Activated CD8-positive, alpha-beta memory T cell treated with anti-CD3 and anti-CD28 coated beads, Interleukin-2, amount 10 ng/mL, durations not matched to agents 7 days and 5 days (primary cell): ENCODE measurements at places on chromosomes 5 and 9. TPM values are rescaled to one million over a fixed set of nuclear protein-coding genes. Genes with fewer than 3 reads are reported as not detected.

- peak; percentile 50 for DNase-seq
Measured at GRCh38 chr5:1409381-1410110, 35.7 kb downstream of the SLC6A3 start.

- DNase-seq: no peak
Measured at GRCh38 chr5:120415985-120416384, 48.1 kb upstream of the PRR16 start.

DNA sequence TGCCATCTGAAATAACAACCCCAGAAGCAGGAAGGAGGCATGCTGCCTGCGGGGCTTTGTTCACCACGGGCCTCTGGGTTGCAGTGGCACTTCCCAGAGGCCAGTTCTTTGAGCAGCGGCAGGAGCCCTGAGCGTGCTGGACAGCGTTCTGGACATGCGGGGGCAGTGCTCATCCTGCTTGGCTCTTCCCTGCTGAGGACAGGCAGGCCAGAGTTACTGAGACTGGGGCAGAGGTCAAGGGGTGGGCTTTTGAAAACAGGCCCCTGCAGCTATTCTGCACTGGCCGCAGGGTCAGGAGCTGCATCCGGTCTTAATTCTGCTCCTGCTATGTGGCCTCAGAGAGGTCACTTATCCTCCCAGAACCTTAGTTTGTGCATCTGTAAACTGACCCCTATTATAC is 258.6 kb downstream of the FSTL4 start:
- DNase-seq: peak; percentile 12

SPATA31C1 gene
- total RNA-seq: not detected

PCDHA12 gene
- total RNA-seq: not detected

GRCh38 chr9:112111461-112111860 is 63.6 kb downstream of the SUSD1 start:
- no peak for DNase-seq

DNA sequence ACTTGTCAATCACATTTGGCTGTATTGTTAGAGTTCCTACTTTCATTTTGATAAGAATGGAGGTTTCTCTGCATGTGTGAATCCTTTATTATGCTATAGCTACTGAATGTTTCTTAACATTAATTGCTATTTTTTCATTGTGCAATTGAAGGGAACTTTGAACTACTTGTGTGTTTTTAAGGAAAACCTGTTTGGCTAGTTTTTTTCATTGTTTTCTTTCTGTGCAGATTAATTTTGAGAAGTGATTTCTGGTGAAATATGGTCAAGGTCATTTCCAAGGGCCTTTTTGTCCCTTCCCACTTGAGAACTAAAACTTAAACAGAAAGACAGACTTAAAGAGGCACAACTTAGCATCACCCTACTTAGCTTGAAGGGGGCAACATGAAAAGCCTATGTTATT is 1309.2 kb upstream of the WWC1 start:
- no peak for DNase-seq

DNA sequence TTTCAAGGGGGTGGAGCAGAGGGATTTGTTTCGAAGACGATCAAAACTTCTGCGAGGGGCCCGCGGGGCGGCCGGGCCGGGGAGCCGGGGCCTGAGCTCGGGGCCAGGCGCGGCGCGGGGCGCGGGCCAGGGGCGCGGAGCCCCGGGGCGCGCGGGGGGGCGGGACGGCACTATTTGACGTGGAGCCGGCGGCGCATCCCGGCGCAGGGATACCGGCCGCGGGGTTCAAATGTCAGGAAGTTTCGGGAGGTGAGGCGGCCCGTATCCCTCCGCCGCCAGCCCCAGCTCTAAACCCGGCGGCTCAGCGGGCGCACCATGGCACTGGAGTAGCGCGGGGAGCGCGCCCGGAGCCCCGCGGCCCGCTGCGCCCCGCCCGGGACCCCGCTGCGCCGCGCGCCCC is at the start of gene LMX1B:
TSS of gene LMX1B (plus strand) at position 278 of the 400 bp plus-strand sequence. CDS start 522 bp downstream, outside the sequence.
- no peak for DNase-seq

GRCh38 chr5:178471711-178472110 is 118.5 kb downstream of the COL23A1 start:
- no peak for DNase-seq

- DNase-seq: no peak
Measured at GRCh38 chr5:169895926-169896325, 84.4 kb downstream of the INSYN2B start.

GRCh38 chr5:37881359-37881758 is 41.5 kb upstream of the GDNF start:
- DNase-seq: no peak

- no peak for DNase-seq
Measured at GRCh38 chr9:129353697-129354336, 175.8 kb upstream of the IER5L start.

DNA sequence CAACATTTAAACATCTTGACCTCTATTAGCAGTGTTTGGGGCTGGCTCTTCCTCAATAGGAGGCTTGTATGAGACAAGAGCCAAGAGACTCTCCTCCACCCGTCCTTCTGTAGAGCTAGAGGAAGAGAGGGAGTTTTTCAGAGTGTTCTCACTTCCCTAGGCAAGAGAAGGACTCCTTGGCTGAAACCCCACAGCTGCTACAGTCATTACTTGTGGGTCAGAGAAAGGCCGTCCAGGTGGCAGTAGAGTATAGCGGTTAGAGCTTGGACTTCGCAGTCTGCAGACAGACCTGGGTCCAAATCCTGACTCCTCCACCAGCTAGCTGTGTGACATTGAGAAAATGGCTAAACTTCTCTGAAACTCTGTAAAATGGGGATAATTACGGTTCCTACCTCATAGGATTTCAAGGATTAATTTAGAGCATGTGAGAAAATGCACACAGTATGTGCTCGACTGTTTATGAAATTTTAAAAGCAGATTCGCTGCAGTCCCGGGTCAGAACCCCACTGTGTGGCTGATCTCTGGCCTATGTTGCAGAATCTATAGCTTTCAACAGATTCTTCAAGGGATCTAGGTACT is 80.8 kb upstream of the ARAP3 start:
- no peak for DNase-seq

DNA sequence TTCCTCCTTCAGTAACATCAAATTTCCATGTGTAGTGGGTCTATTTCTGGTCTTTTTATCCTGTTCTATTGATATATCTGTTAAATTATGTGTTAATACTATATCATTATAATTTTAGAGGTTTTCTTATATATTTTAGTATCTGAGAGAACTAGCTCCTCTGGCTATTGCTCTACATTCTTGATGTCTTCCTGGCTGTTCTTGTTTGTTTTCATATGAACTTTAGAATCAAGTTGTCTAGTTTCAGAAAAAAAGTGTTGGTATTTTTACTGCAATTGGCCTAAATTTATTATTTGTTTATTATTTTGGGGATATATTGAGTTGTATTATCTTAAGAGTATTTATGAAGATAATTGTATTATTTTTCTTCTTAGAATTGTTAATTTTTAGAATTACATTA is 128.0 kb upstream of the ZNF618 start:
- no peak for DNase-seq

DNA sequence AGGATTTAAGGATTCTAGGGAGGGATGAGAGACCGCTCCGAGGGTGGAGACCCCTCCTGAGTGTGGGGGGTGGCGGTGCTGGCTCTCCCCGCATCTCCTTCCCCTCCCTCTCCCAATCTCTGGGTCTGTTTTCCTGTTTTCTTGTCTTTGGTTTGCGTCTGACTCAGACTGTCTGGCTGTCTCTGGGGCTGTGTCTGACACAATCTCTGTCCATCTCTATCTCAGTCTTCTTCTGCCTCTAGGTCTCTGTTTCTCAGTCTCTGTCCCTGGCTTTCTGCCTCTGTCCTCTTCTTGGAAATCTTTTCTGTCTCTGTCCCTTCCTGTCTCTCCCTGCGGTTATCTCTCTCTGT is 196 bp upstream of the GRM6 start:
- DNase-seq: no peak

- no peak for DNase-seq
Measured at GRCh38 chr9:37042421-37042820, 8.4 kb upstream of the PAX5 start.

DNA sequence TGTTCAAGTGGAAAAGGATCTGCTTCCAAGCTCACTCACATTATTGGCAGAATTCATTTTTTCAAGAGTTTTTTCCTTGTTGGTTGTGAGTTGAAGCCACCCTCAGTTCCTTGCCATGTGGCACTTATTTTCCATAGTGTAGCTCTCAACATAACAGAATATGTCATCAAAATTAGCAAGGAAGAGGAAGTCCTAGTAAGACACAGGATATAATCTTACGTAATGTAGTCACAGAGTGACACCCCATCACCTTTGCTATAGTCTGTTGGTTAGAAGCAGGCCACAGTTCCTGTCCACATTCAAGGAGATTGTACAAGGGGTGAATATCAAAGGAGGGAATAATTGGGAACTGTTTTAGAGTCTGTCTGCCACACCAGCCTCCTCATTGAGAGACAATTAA is 15.7 kb downstream of the IRGM start:
- no peak for DNase-seq

DNA sequence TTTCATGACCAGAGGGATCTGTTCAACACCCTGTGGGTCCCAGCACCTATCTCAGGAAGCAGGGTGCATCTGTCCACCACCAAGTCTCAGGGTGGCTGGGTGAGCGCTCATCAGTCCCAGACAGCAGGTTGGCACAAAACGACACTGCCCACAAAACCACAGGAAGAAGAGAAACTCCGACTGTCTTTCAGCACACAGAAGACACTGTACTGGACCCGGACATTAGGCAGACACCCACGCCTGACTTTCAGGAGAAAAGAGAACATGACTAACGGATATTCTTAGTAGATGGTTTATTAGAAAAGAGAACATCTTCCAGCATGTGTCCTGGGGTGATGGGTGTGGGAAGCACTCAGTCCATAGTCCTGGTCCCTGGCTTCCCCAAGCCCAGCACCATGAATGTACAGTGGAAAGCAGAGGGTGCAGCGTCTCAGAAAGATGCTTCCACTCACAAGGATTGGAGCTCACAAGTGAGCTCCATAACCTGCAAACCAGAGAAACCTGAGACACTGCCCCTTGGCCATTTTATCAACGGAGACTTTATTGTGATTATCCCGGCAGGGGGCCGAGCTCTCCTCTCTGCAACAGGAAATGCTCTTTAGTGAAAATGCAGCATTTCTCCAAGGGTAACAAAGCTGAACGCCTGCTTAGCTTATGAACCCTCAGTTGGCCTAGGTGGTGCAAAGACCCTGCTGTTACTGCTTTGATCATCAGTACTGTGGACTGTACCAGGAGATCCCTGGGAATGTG is 35.8 kb upstream of the LCP2 start:
- peak; percentile 86 for DNase-seq

TMEM215 gene
- total RNA-seq: not detected

DNA sequence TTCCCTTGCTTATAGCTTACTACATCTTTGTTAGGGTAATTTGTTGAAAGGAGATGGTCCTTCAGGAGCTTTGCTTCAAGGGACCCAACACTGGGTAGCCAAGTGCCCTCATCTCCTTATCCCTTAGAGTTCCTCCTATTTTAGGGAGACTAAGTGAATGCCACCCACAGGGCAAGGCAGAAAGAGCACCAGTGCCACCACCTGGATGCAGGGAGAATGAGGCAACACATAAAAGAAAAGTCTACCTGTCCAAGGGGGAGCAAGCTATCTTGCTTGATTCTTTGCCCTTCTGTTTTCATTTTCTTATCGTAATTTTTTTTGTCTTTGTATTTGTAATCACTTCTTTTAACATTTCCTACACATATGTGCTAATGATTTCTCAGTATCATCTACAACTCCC is 205.5 kb downstream of the NPR3 start:
- no peak for DNase-seq

DNA sequence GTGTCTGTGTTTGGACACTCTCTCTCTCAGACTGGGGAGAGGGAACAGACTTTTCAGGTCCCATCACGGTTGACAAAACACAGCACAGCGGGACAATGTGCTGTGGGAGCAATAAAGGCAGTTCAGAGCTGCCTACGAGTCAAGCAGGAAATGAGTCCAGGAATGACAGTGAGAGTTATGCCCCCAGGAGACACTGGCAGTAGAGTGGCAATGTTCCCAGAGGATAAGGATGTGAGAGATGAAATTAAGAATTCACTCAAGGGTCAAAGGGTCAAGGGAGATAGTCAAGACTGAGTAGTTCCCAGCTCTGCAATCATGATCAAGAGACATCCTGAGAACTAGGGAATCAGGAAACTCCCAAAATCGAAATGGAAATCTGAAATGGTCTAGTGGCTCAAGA is 156.1 kb downstream of the LURAP1L start:
- no peak for DNase-seq

SYNPO gene
- 0.05 TPM for total RNA-seq

DNA sequence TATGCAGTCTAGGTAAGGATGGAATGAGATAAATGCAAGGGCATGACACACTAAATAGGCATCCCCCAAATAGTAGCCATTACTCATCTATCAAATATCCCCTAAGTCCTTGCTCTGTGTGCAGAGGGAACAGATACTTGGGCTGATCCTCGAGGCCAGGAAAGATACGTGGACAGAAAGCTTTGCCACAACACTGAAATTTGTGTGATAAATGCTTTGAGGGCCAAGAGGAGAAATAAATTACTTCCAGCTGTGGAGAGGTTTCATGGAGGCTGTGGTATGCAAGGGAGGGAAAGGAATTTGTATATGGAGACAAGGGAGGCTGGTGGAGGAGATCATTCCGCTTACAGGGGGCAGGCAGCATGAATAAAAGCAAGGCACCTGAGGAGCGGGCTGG is 18.5 kb downstream of the ATOX1 start:
- DNase-seq: no peak

- no peak for DNase-seq
Measured at GRCh38 chr5:97936231-97936630, 753.2 kb upstream of the RIOK2 start.

FANCG gene
- 141 TPM for total RNA-seq

- DNase-seq: no peak
Measured at GRCh38 chr5:111790295-111790694, 33.3 kb upstream of the NREP start.

- no peak for DNase-seq
Measured at GRCh38 chr5:124741711-124742496, 4.5 kb downstream of the ZNF608 start.

SOWAHA gene
- 0.42 TPM for total RNA-seq

CFAP157 gene
- total RNA-seq: not detected

- DNase-seq: no peak
Measured at GRCh38 chr5:178252258-178252657, 19.7 kb upstream of the PHYKPL start.

- DNase-seq: no peak
Measured at GRCh38 chr5:84362061-84362720, 22.5 kb downstream of the EDIL3 start.

- no peak for DNase-seq
Measured at GRCh38 chr9:130541533-130541932, 37.8 kb upstream of the FUBP3 start.

GRCh38 chr9:134967547-134967930 is 49.8 kb upstream of the FCN1 start:
- no peak for DNase-seq

CTSV gene
- 0.38 TPM for total RNA-seq

CDO1 gene
- 0.30 TPM for total RNA-seq

- no peak for DNase-seq
Measured at GRCh38 chr9:38004809-38005560, 64.0 kb downstream of the SHB start.

OBP2A gene
- total RNA-seq: not detected

GRCh38 chr5:37075399-37075950 is 173.7 kb downstream of the CPLANE1 start:
- DNase-seq: no peak
